ENCODE measurements at places on chromosomes 2 and 18.

GRCh38 chr2:43464590-43464989, 131.2 kb downstream of the THADA start:
- DNase-seq, result no peak

DNA sequence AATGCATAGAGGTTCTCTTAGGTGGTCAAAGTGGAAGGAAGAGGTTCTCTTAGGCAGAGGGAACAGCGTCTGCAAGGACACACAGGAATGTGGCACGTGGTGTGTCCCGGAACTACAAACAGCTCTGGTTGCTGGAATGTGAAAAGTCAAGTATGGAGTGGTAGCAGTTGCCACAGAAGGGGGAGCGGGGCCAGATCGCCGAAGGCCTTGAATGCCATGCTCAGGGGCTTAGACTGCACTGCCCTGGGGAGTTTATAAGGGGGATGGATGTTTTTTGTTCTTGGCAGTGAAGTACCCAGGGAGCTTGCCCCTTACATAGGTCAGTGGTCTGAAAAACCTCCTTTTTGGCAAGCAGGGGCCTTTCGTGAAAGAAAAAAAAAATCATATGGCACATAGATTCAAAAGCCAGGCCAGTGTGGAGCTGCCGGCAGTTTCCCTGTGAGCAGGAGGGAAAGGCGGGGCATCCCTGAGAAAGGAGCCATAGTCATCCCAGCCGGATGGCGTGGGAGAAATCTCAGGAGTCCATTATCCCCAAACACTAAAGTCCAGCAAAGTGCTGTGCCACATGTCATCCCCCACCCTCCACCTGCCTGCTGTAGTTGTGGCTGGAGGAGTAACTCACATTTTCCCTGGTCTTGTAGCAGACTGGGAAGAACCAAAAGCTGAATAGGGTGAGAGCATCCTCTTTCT, 45.4 kb downstream of the GORASP2 start:
- DNase-seq, result no peak

DNA sequence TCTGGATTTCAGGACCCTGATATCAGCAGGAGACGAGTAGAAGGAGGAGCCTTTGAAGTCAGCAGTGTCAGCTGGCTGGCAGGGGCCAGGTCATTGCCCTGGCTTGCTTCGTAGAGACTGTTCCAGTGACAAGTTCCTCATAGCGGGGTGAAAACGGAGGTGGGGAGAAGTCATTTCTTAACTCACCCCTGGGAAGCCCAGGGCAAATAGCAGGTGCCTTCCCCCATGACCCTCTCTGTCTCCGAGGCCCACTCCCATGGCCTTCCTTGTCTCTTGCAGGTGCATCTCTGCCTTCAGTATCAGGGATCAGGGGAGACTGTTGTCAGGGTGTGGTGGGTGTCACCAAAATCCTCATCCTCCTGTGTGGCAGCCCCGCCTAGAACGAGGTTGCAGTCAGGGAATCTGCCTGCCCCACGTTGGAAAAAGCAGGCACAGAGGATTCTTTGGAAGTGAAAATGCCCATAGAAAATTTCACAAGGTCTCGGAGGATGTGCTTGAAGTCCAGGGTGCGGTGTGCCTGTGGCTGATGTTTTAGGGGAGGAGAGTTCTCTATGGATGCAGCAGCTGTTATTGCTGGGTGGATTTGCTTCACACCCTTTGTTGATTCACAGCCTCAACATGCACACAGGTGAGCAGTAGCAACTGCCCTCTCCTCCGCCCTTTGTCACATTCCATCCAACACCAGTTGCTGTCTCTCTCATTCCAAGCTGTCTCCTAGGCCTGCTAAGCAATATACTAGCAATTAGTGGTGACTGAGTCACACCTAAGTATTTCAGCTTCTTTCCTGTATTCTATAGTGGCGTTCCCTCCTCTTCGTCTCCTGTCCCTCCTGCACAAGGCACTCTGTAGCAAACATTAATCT, 142.6 kb upstream of the FHL2 start:
- DNase-seq, result no peak

GRCh38 chr18:37869051-37869450, 303.5 kb upstream of the CELF4 start:
- no peak for DNase-seq

GRCh38 chr2:233380132-233380895, 26.0 kb downstream of the DGKD start:
- DNase-seq, result peak; percentile 55

DNA sequence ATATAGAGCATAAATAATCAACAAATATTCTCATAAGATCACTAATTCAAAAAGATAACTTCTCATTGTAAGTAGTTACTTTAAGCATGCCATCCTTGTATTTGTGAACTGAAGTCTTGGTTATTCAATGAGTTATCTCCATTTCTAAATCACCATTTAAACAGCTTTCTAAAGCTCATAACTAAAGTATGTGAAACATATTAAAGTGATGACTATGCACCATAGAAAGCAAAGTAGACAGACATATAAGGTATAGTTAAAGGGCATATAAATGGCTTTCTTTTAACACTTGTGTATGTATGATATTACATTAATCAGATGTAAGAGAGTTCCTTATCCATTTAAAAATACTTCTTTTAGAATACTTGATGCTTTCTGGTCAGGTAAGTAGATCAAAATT, 83.5 kb downstream of the IKZF2 start:
- DNase-seq, result no peak

DNA sequence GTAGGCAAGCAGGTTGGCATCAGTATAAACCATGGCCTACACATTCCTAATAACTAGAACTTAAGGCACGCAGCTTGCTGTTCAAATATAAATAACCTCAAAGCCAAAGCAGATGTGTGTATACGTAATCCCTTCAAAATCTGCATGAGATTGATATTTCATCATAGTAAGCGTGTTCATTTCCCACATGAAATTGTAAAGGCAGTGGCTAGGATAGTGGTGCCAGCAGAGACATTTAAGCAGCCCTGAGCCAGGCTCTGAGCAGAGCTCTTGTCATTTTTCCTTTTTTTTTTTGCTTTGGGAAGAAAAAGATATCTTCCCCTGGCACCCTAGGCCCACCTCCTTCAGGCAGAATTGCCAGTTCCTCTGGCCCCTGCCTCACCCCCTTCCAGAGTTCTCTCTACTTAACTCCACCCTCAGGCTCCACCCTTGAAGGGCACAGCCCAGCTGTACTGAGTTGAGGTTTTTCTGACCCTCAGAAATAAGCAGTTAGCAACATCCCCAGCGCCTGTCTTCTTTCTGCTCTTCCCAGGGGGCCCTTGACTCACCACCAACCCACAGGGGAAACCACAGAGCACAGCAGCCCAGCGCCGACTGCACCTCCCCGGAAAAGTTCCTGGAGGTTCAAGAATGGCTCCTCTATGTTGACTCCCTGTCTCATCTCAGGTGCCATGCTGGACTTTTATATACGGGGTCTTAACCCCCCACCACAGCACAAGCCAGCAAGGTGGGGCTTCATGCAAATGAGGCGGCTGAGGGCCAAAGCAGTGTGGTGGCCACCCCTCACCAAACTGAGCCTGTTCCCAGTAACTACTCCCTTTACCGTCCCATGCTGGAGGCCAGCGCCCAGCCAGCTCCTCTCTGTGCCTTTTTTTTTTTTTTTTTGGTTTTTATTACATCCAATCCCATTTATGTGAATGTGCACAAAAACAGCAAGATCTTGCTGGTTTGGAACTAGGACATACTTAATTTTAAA, 84.7 kb downstream of the EHD3 start:
- DNase-seq, result peak; percentile 39

GRCh38 chr18:29494371-29494770, 1317.4 kb upstream of the CDH2 start:
- no peak for DNase-seq

- DNase-seq, result peak; percentile 30
These were observed 22.9 kb downstream of the RBM43 start for GRCh38 chr2:151238527-151239487.

GRCh38 chr2:107325981-107326786, 440.2 kb upstream of the ST6GAL2 start:
- DNase-seq, result no peak

- no peak for DNase-seq
These were observed 1038.6 kb downstream of the CBLN2 start for GRCh38 chr18:71505526-71505925.

DNA sequence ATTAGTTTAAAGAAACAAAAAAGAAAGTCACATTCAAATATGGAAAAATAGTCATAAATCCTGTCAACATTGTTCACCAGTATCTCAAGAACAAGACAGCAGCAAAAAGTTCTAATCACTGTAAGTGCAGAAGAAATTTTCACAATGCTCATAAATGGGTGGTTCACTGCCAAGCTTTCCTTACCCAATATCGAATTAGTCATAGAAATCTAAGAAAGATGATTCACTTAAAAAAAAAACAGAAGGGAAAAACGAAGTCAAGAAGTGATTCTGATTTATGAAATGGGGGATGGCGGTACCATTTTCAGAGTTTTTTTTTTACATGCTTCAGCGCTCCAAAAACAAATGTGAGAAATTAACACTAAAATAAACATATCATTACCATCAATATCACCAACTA, 156.7 kb downstream of the EXOC6B start:
- DNase-seq, result no peak

DNA sequence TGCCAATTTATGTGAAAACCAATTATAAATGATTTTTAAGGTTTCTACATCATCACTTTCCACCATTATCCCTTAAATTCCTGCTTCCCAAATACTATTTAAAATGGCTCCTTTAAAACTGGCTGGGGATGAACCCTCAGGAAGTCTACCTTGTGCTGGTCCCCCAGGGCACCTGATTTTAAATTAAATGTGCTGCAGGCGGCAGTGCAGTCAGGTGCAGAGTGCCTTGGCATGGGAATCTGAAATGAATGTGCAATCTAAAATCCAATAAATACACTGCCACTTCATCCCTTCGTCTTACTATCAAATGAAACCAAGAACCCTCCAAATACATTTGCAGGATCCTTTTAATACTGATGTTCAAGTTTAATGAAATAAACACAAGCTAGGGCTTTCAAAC, 61.8 kb downstream of the C2orf76 start:
- no peak for DNase-seq

DNA sequence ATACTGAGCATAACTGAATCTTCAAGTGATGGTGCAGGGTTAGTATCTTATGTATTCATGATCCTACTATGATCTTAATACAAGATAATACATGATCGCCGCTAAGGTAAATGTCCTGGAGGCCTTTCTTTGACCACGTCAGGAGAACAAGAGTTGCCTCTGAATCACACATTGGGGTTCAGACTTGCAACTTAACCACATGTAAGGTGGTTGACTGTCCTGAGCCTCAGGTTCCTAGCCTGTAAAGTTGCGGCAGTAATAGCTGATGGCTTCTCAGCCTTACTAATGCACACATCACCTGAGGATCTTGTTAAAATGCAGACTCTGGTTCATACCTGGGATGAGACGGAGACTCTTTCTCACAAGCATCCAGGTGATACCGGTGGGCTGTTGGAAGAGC, 112.5 kb downstream of the MGAT5 start:
- no peak for DNase-seq

- no peak for DNase-seq
These were observed 8.7 kb downstream of the INPP5D start for GRCh38 chr2:233068762-233069418.

- no peak for DNase-seq
These were observed 10.9 kb upstream of the PRKCE start for GRCh38 chr2:45640576-45640975.

- no peak for DNase-seq
These were observed 197.9 kb downstream of the LNPK start for GRCh38 chr2:175804122-175804521.

DNA sequence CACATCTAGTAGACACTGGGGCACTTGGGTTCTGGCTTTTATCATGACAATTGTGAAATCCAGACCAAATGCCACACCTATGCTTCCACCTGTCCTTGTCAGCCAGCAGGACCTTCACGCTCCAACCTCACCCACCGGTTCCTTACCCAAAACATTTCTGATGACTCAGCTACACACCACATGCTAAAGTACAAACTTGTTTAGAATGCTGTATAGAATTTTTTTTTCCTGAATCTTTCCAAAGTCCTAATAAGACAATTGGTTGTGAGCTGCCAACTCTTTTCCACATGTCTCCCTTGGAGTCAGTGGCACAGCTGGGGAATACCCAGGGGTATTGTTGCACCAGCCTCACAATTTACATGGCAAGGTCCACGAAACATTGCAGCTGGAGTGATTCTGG, 75.5 kb upstream of the LPIN2 start:
- no peak for DNase-seq

GRCh38 chr2:42905341-42906110, 113.1 kb upstream of the HAAO start:
- DNase-seq, result no peak

GRCh38 chr2:232622563-232622962, 10.8 kb upstream of the EFHD1 start:
- DNase-seq, result no peak
